ENCODE measurements at places on chromosomes 2 and 18.

DNA sequence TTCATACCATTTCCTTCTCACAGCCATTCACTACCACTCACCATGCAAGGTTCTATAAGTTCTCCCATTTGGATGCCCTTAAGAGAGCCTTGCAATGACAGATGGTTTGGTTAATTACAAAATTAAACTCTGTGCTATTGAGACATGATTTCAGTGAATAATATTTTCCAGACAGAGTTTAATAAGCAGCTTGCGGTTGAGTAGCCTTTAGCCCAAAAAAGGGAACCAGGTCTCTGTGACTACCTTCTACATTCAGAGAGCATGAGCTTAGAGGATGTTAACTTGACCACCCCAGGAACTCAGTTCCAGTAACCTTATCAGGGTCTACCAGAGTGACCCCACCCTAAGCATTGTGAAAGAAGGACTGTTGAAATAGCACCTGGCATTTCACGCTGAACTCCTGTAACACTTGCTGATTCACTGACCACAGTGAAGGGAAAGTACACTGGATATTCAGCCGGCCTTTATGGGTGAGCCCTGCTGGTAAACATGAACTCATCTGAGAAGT lies 1173.1 kb upstream of the ZEB2 start:
- no peak for DNase-seq

- DNase-seq, result peak; percentile 58
These were observed 15.4 kb upstream of the MLPH start for GRCh38 chr2:237471438-237472186.

GRCh38 chr2:124323321-124323720 lies 298.2 kb downstream of the CNTNAP5 start:
- no peak for DNase-seq

DNA sequence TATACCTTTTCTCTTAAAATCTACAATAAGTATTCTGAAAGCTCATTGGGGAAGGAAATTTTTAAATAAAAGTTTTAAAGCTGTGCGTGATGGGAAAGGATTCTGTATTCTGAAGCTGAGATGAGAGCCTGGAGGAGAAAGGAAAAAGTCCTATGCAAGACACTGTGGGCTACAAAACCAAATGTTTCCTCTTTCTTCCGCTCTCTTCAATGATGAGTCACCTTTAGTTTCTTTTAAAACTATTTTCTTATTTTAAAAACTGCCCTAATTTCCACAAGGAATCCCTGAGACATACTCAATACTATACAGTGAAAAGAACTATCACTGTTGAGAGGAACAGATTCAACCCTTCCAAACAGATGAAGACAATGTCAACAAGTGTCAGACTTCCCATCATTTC lies 87.4 kb downstream of the INO80D start:
- DNase-seq, result no peak

GRCh38 chr18:58447402-58448095 lies 181.3 kb downstream of the ALPK2 start:
- DNase-seq, result no peak

DNA sequence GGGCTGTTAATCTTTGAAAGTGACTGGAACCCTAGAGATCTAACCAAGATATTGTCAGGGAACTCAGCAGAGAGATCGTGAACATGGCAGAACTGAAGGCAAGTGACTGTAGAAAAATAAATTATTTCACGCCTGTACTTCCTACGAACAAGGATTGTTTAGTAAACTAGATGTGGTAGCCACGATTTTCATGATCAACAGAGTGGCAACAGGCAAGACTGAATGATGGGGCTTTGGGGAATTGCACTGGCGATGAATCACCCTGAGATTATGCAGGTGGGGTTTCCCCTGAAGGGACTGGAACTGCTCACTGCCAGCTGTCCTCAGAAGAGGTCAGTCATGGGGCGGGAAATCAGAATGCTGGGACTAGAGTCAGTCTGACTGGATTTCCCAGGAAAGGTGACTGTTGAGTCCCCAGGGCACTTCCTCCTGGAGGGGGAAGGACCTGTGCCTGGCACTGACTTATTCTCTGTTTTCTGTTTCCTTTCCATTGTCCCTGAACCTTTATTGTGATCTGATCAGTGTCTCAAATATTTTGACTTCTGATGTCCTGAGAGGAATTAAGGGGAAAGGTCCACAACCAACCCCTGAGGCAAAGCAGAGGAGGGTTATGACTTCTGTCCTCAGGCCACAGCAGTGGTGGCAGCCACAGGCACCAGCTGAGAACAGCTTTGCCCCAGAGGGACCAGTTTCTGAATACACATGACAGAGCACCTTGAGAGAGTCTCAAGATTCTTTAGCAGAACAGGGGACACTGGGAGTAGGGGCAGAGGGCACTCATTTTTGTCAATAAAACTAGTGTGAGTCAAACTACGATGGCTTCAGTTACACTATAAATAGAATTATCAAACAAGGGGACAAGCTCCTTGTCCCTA lies 70.0 kb downstream of the NAB1 start:
- peak; percentile 13 for DNase-seq

DNA sequence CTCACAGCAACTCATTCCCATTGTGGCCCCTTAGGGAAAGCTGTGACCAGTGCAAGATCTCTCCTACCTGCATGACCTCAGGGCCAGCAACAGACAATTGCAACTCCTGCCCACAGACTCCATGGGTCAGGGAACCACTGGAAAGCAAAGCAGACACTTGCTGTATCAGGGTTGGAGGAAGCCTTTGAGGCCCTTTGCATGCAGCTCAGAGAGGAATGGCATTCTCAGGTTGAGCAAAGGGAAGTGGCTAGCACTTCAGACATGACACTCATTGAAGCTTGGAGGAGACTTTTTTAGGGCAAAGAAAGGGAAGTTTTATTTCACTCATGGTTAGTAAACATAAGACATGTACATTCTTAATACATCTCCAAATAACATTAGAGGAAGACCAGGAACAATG lies 22.1 kb downstream of the IL1F10 start:
- DNase-seq, result no peak

GRCh38 chr2:119567292-119567691 lies 23.0 kb downstream of the CFAP221 start:
- no peak for DNase-seq

DNA sequence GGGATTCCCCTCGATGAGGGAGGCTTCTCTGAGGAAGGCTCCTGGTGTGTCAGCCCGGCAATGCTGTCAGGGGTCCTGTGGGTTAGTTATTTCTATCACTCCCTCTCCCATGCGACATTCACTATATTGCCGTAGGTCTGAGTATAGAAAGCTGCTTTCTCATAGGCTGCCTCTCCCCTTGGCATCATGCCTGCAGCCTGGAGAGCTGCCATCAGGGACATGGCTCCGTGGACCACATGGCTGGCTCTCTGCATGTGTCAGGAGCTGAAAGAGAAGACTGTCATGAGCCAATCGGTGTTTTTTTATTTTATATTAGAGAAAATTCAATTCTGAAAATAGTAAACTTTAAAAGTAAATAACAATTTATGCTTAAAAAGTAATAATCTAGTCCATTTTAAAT lies 198.0 kb downstream of the CDH20 start:
- DNase-seq, result no peak

DNA sequence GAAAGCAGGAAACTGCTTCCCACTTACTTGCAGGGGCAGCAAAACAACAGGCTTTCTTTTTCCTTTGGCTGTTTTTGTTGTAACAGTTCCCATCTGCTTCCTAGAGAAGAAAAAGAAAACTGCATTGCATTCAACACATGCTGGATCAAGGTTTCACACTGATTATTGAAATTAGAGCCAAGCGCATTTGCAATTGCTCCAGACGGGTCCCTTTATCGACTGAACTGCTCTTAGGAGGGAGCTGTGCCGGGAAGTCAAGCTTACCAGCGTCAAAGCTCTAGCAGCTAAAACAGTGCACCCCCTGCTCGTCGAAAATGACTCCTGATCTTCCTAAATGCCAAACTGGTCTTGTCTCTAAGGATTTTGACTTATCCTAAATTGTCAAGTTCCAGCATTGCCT lies 164.0 kb upstream of the SESTD1 start:
- no peak for DNase-seq

DNA sequence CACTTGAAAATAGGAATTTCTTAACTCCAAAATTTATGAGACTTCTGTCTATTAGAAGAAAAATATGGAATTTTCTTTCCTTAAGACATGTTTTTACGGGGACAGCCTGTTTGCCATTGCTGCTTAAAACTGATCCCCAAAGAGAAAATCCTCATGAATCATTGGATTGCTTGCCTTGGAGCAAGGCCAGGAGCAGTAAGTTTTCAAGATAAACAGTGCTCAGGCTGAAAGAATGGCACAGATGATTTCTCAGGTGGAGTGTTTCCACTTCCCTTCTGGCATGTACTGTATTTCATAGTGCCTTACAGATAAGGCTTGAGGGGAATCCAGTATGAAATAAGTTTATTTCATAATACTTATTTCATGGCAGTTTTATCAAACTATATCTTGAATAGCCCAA lies 74.3 kb upstream of the MMADHC start:
- DNase-seq, result peak; percentile 25

GRCh38 chr2:195408196-195408595 lies 248.8 kb upstream of the SLC39A10 start:
- no peak for DNase-seq

GRCh38 chr2:126658905-126659561 lies 3.1 kb downstream of the GYPC start:
- DNase-seq, result peak; percentile 68

- DNase-seq, result no peak
These were observed 103.1 kb downstream of the TLK1 start for GRCh38 chr2:171057575-171057974.

DNA sequence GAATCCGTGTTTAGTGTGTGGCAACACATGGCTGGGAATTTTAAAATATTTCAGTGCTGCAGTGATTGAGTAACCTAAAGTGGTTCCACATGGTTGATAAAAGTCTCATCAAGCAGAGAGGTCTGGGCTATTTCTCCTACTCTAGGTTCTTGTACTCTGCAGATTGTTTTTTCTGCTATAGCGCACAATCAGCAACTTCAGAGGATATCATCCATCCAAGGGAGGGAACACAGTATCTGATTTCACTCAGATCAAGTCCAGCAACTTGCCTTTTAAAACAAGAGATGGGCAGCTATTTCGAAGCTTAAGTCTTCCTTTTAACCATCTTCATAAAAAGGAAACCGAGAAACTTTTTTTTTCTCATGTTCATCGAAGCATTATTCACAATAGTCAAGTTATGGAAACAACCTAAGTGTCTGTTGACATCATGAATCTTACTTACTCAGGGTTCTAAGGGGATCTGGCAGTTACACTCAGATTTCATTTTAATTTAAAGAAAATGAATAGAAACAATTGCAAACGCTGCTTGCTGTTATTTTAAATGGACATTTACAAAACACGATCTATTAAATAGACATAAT lies 172.7 kb upstream of the TRIB2 start:
- DNase-seq, result no peak

- DNase-seq, result no peak
These were observed 211.9 kb downstream of the STK39 start for GRCh38 chr2:168035458-168035857.

DNA sequence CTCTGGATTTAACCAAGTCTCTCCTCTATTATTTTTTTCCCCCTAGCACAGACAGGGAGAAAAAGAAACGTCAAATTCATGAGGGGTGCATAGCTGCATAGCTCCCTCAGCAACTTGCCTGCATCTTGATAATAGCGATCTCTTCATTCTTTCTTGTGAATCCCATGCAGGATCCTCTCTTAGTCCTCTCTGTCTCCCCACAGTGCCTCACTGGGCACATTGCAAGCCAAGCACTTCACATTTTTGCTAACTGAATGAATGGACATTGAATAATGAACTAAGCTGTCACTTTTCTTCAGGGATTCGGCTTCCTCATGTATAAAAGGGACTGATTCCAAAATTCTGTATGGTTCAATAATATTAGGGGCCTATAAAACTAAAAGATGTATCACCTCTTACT lies 2.9 kb upstream of the EPB41L3 start:
- DNase-seq, result no peak

DNA sequence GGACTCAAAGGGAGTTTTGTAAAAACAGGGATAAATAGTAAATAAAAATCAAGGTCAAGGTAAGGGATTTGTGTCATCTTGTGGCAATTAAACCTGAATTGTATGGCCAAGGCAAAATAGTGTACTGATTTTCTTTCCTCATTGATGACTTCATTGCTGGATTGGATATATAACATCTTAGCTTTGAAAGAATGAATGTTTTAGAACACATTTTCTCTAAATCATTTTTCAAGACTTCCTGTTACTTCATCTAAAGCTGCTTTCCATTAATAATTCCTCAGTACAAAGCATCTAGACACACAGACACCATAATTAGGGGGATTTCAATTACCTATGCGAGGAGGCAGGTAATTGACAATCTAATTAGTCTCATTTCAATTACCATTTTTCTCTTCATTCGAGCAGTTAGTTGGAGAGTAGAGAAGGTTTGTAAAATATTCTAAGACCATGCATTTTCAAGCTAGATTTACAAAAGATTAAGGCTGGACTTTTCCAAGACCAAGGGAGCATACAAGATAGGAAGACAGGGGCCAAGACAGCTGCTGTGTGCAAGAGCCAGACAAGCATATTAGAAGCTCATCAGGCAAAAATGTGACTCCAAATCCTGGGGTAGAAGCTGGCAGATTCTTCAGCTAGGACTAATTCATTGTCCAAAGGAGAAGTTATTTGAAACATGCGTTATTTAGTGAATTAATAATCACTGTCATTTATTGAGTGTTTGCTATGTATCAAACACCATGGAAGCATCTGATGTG lies 253.6 kb downstream of the EPHA4 start:
- DNase-seq, result no peak

- no peak for DNase-seq
These were observed 75.6 kb downstream of the C1QL2 start for GRCh38 chr2:119082821-119083400.

- DNase-seq, result no peak
These were observed 47.9 kb upstream of the PELI1 start for GRCh38 chr2:64192125-64192479.

DNA sequence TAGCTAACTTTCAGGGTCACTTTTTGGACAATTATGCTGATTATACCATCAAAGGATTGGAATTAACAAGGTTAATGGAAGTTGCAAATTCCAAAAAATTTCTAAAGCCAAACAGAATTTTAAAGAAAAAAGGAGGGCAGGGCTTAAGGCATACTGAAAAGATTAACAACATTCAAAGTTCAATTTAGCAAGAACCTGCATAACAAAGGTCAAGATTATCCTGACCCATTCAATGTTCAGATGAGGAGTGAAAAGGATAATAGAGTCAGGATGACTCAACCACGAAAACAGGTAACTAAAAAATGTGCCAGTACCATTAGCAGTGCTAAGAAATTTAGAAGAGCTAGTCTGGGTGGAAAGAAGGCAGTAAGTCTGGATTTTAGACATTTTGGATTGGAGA lies 139.8 kb upstream of the HNMT start:
- no peak for DNase-seq

GRCh38 chr2:202703091-202703490 lies 68.3 kb downstream of the FAM117B start:
- no peak for DNase-seq

- DNase-seq, result no peak
These were observed 99.5 kb downstream of the RBMS1 start for GRCh38 chr2:160394153-160394552.

DNA sequence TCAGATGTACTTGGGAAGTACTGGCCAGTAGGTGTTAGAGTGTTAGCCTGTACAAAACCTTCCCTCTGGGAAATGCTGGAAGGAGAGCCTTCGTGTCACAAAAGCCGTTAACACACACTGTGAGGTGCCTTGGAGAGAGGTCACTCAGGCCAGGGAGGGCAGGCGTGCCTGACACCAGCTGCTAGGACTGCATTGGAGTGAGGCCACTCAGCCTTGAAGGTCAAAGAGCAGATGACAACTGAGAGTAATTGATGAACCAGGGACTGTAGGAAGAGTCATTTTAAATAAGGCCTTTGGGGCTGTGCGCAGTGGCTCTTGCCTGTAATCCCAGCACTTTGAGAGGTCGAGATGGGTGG lies 45.4 kb downstream of the ASAP2 start:
- no peak for DNase-seq

Measured in transverse colon (tissue), 4 donors.